ENCODE measurements at places on chromosomes 7 and 10.

- no peak for DNase-seq
Observed at GRCh38 chr7:132919771-132920170, 162.1 kb downstream of the CHCHD3 start.

- DNase-seq, result no peak
Observed at GRCh38 chr7:17194656-17195055, 103.8 kb upstream of the AHR start.

- no peak for DNase-seq
Observed at GRCh38 chr7:114086914-114087652, 168.3 kb upstream of the PPP1R3A start.

DNA sequence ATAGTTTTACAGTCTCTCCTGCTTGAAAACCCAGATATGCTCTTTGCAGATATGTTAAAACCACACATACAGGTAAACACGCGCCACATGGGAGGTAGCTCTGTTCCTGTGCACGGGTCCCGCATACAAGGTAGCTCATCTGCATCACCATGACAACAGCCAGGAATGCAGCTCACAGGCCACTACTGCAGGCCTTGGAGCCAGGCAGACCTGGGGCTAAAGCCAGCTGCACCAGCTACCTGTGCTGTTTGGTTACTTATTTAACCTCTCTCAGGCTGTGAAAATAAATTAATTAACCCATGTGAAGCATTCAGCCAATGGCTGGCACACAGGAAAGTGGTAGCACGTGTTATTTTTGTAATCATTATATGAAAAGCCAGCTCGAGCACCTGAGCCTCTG, 428.3 kb downstream of the TNS3 start:
- no peak for DNase-seq

- no peak for DNase-seq
Observed at GRCh38 chr10:89554433-89554832, 19.0 kb upstream of the SLC16A12 start.

DNA sequence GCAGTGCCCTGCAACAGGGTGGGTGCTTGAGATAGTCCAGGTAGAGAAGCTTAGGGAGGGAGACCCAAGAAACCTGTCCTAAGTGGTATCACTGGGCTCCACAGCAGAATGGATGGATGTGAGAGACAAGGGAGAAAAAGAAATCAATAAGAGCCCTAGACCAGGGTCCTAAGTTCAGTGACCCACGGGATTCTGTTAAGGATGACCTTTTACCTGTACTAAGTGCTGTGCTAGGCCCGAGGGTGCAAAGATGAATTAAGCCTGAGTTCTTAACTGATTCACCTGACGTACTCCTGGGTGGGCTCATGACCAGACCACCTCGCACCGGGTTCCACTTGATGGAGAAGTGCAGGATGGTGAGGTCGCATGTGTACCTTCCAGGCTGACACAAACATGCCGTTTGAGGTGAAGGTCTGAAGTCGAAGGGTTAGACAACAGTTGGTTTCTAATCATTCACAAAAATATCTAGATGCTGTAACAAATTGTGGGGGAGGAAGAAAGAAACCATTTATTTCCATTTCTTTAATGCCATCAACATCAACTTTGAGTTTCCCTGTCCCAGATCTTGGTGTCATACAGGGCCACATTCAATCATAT, 166.5 kb downstream of the HERPUD2 start:
- DNase-seq, result no peak

DNA sequence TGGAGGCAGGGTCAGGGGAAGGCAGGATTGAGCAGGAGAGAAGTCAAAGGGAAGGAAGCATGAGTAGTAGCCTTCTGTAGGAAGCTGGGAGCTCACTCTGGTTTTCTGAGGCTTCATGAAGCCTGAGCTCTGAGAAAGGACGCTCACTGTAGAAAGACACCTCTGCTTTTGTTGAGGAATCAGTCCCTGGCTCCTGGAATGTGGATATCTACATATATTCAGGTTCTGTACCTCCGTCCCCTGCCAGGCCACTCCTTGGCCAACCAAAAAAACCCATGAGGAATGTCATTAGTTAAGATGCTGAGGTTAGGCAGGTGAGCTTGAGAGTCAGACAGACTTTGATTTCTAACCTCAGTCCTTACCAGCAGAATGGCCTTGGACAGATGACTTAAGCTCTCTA, 283.5 kb upstream of the HABP2 start:
- no peak for DNase-seq

DNA sequence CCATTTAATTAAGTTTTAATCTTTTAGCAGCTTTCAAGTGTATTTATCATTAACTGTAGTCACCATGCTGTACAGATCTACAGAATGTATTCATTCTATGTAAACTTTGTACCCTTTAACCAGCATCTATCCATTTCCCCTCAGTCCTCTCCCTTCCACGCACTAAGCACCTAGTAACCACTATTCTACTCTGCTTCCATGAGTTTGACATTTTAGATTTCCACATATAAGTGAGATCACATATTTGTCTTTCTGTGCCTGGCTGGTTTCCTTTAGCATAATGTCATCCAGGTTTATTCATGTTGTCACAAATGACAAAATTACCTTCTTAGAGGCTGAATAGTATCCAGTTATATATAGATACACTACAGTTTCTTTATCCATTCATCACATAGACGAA, 79.7 kb downstream of the BTAF1 start:
- DNase-seq, result no peak

DNA sequence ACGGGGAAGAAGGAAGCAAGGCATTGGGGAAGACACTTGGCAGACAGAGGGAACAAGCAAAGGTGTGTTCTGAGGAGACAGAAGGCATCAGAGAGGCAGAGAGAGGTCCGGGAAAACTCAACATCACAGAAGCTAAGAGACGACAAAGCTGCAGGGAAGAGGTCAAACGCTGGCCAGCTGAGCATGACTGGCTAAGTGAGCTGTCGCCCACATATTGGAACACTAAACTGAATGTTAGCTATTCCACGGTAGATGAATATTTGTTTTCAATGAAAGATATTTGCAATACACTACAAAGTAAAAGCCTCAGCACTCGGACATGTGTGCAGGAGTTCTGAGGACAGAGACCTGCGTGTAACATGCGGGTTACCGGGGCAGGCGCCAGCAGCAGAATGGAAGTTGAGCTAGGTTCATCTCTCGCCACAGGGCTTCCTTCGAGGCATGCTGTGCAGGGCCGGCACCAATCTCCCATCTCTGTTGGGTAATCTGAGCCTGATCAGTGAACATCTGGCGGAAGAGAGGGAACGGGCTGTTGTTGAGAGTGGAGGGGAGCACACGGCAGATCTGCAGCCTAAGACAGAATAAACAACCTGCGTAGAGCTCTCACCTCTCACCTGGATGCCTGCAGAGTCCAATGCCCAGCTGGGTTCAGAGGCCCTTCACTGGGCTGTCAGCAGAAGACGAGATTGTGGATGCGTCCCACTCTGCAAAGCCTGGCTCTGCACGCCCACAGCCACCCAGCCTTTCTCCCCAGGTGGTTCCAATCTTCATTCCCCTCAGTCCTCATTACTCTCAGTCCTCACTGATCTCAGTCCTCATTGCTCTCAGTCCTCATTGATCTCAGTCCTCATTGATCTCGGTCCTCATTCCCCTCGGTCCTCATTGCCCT, 35.9 kb downstream of the INSIG1 start:
- DNase-seq, result no peak

DNA sequence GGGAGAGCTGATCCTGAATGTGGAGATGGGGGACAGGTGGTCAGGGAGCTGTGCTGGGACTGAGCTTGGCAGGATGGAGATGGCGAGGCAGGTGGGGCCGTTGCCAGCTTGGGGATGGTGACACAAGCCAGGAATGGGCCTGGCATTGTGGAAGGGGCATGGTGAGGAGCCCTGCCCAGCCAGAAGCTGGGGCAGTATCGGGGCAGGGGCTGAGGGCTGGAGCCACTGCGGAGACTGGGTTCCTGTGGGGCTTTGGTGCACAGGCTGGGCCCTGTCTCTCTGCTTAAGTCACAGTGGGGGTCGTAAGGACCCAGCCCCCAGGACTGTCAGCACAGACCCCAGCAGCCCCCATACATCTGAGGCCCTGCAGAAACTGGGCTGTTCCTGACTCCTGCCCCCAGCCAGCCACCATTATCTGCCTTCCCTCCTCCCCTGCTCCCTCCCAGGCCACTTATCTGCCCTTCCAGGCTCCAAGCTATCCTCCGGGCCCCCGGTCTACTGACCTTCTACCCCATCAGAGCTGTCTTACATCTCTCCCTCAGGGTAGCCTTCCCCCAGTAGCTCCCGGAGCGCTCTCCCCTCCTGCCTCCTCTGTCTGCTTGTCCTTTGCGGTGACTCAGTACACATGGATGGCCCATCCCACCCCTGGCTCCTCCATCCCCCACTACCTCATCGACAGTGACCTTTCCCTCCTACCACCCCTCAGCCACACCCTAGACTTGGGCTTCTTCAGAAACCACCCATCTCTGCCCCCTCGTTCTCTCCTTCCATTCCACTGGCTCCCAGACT, 44.2 kb downstream of the PPIF start:
- DNase-seq, result no peak

DNA sequence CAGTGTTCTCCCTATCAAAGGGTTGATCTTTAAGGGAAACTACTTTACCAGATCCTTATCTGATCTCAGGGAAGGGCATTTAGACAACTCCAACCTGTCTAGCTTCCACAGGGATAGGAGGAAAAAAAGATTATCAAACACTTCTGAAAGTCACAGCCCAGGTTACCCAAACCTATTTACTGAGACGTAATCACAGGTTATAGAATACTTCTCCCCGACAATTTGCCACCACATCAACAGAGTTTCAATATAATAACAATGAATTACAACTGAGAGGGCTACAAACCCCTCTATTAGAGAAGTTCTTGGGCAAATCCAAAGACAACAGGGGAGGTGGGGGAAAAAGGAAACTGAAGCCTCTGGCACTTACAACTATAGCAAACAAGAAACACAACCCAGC, 26.3 kb downstream of the CFAP70 start:
- no peak for DNase-seq

DNA sequence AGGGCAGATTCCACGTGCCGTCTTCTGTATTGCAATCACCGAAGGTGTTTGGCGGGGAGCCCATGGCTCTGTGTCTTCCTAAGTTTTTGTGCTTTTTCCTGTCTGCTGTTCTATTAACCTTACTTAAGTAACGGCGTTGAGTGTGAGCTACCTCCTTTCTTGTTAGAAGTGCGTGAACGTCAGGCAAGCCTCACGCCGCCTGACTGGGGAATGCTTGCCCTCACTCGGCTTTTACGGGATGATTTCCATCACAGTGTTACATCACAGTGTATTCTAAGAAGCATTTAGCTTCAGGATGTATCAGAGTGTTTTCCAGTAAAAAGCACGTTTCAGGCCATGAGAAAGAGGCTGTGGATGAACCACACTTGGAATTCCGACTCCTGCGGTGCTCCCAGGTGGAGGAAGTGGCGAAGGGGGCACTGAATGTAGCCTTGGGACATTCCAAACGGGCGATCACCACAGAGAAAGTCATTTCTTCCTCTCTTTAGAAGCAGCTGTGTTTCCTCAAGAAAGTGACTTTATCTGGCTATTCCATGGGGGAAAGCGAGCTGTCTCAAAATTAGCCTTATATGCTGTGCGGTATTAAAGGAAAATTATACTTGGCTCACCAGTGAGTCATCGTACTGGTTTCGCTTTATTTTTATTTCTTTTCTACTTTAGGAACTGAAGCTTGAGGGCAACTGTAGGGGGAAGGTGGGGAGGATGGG, 290.7 kb downstream of the KLF6 start:
- no peak for DNase-seq

GRCh38 chr7:149871576-149871975, 2.2 kb upstream of the ATP6V0E2 start:
- no peak for DNase-seq

DNA sequence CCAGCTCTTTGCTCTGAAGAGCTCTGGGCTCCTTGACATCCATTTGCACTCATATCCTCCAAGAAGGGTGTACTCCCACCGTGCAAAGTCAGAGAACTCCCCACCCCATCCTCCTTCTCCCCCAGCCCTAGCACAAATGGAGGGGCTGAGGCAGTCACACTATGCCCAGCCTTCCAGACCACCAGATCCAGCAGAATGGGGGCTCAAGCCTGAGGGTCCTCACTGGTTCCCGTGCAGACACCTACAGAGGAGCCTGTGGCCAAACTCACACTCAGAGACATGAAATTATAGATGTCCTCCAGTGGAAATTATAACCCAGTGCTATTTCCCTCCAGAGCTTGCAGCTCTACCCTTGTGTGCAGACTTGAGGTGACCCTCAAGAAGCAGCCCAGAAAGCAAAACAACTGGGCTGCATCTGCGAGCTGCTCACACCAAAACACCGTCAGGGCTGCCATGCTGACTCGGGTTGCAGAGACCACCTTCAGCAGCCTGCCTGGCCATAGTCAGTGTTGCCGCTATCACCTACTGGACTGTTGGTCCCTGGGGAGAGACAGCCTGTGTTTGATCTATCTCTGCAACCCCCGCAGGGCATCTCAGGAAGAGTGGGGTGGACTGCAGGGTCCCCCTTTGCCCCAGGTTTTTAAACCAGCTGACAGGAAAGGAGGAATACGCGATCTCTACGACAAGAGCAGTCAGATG, 7.4 kb downstream of the ZNF488 start:
- DNase-seq, result no peak

- no peak for DNase-seq
Observed at GRCh38 chr7:143381427-143382125, 431 bp downstream of the ZYX start.

DNA sequence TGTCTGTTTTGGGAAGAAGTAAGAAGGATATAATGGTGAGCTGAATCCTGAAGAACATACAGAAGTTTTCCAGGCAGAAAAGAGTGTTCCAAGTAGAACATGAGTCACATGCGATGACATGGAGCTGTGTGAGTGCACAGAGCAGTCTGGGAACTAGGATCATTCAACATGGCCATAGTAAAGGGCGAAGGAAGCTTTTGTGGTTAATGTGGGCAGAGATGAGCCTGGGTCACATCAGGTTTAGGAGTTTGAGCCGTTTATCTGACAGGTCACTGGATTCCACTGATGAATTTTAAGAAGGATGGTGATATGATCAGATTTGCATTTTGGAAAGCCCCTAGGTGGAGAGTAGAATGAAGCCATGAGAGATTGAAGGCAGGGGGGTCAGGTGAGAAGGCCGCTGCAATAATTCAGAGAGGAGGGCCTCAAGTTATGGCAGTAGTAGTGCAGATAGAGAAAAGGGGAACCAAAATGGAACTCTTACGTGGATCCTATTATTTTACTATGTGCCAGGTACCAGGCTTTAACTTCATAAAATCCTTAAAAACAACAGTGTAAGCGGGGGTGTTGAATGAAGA, 171.3 kb downstream of the RNLS start:
- no peak for DNase-seq

GRCh38 chr7:139071680-139072079, 35.8 kb upstream of the ZC3HAV1L start:
- DNase-seq, result no peak

GRCh38 chr10:44947371-44948152, 12.0 kb upstream of the RASSF4 start:
- no peak for DNase-seq

- no peak for DNase-seq
Observed at GRCh38 chr7:1913466-1914282, 243.6 kb downstream of the ELFN1 start.

DNA sequence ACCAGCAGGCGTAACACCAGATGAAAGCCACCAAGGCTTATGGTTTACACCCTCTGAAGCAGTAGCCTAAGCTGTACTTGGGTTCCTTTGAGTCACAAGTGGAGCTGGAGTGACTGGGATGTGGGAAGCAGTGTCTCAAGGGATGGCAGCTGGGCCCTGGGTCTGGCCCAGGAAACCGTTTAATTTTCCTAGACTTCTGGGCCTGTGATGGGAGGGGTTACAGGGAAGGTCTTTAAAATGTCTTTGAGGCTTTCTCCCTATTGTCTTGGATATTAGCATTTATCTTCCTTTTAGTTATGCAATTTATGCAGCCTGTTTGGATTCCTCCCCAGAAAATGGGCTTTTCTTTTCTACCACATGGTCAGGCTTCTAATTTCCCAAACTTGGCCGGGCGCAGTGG, 568.2 kb downstream of the ANKRD7 start:
- no peak for DNase-seq

GRCh38 chr10:663831-664251, 25.6 kb downstream of the DIP2C start:
- no peak for DNase-seq
